Activated CD4-positive, CD25-positive, alpha-beta regulatory T cell treated with anti-CD3 and anti-CD28 coated beads, Interleukin-2, amount 50 U/mL, for 16 hours (primary cell): ENCODE measurements at places on chromosomes 4 and X.

GRCh38 chrX:145881175-145881995 is 63.8 kb downstream of the SLITRK2 start:
- DNase-seq: no peak

GRCh38 chr4:87051121-87051713 is 116.4 kb downstream of the AFF1 start:
- DNase-seq: no peak

GRCh38 chrX:134024686-134025377 is 39.4 kb upstream of the GPC3 start:
- no peak for DNase-seq

DNA sequence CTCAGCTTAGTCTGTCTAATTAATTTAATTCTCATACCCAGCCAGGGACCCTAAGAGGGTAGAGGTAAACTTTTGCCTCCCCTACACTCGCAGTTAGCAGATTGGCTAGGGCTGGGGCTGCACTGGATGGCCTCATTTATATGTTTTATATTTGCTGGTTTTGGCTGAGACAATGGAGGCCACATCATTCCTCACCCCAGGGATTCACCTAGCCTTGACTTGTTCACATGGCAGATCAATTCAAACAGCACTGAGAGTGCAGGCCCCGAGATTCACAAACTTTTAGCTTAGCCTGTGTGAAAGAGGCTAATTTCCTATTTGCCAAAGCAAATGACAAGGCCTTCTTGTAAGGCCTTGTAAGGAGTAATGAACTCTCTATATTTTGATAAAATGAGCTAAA is 844.4 kb downstream of the ARAP2 start:
- DNase-seq: no peak

DNA sequence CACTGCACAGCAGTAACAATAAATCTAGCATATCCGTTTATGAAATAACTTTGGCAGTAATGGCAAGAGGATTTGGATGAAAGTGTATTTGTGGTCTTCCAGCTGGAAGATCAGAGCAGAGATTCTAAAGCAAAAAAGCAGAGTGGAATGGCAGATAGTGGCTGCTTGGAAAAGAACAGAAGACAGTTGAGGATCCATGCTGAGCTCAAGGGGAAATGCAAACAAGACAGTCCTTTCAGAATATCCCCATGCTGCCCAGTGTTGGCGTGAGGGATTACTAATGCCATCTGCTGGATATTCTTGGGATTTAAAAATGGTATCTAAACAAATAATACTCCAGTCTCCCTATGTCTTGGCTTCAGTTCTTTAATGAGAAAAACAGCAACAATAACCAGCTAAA is 629.1 kb upstream of the ATOH1 start:
- DNase-seq: no peak

GRCh38 chr4:10354225-10354624 is 103.0 kb downstream of the ZNF518B start:
- DNase-seq: no peak

GRCh38 chr4:1009542-1010394 is 1.7 kb upstream of the FGFRL1 start:
- DNase-seq: peak; percentile 61

DNA sequence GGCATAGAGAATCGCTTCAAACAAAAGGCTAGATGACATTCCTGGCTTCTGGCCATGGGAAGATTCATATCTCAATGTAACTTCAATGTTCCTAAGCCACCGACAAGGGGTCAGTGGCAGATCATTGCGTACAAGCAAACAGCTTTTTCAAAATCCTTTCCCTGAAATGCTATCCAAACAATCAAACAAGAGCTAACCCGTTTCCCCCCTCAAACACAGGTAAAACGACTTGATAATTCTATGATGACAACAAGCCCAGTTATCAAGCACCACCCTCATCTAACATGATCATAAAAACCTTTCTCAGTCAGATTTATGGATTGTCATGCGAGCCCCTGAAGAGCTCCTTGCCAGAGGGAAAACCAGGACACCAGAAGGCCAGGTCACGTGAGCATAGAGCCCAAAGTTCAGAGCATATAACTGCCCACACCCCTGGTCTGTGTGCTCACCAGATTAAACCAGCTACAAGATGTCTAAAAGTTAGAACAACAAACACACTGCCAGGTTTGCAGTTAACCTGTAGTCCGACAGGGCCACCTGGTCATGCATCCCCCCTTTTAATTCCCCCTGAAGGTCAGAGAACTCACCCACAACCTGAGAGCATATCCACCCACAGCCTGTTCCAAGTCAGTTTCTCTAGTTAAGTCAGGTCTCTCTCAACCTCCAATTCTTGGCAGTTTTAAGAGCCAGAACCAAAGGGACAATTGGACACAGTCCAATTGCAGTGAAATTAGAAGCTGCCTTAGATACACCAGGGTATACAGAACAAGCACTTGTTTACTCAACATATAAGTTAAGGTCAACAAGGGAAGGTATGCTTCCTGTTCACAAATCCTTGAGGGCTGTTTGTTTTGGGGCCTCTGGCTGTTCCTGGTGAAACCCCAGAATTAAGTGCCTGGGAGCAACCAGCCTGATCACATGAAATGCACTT is 248.1 kb upstream of the PPARGC1A start:
- no peak for DNase-seq

- DNase-seq: no peak
Measured at GRCh38 chr4:118076958-118077766, 42.9 kb downstream of the NDST3 start.

DNA sequence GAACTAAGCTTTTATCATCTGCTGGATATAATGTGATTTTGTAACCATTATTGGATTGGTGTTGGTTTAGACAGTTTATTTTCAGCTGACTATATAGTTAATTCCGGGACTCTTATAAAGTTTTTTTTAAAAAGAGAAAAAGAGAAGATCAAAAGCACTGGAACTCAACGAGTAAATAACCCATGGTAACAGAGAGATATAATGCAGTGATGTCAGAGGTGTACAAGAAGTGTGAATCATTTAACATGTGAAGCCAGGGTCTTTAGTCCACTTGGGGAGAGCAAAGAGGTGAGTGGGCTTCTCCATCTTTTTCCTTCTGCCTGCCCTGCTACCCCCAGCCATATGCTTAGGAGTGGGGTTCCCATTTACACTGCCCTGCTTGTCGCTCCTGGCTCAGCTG is 3.2 kb downstream of the TMEM165 start:
- DNase-seq: no peak

DNA sequence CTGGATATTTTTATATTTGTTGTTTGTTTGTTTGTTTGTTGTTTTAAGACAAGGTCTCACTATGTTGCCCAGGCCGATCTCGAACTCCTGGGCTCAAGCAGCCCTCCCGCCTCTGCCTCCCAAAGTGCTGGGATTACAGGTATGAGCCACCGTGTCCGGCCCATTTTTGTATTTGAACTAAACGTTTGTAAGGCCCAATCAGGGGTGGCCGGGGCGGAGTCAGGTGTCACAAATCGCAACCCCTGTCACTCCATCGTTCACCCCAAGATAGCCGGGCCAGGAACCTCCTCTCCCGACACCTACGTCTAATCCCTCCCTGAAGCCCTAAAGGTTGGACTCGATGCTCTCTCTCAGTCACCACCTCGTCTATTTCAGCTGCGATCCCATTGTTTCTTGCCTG is 722 bp upstream of the EFHC2 start:
- DNase-seq: peak; percentile 3

GRCh38 chrX:7147413-7147977 is at the start of gene STS:
TSS of gene STS (plus strand) at chrX:7147712. CDS start at chrX:7253200, 105,488 bp downstream.
- DNase-seq: no peak

- peak; percentile 2 for DNase-seq
Measured at GRCh38 chrX:15242899-15243555, 26.9 kb downstream of the ASB9 start.
